Activated CD4-positive, alpha-beta T cell treated with anti-CD3 and anti-CD28 coated beads for 36 hours (primary cell): ENCODE measurements at places on chromosomes 2 and 18. TPM values are rescaled to one million over a fixed set of nuclear protein-coding genes. Genes with fewer than 3 reads are reported as not detected.

The OR6B2 gene
- not detected for total RNA-seq

DNA sequence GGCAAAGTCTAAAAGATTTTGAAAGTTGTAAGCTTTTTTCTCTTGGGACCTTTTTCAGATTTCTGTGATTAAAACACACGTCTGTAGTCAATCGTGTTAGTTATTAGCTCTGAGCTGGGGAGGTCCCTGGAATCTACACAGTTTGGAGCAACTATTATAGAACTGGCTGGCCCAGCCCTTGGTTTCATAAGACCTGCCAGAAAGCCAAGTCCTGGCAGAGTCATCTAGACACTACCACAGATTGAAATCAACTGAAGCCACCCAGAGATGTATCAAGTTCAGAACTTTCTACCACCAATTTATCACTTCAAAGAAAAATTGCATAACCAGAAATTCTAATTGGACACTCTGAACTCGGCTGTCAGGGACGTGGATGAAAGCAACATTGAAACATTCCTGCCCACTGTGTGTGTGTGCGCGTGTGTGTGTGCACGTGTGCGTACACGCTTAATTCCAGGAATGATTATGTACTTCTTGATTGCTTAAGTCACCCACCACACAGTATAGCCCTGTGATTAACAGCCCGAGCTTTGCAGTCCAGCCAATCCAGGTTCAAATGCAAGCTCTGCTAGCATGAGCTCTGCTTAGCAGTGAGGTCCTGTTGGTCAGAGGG is 126.3 kb downstream of the TPGS2 start:
- DNase-seq = no peak
- peaks cover 10% of the 10 kb centered on the region for H3K27me3 ChIP-seq
- no peaks in the 10 kb centered on the region for H3K4me1 ChIP-seq
- H3K4me3 ChIP-seq = no peak overlapping the region
- H3K27ac ChIP-seq = no peak overlapping the region

DNA sequence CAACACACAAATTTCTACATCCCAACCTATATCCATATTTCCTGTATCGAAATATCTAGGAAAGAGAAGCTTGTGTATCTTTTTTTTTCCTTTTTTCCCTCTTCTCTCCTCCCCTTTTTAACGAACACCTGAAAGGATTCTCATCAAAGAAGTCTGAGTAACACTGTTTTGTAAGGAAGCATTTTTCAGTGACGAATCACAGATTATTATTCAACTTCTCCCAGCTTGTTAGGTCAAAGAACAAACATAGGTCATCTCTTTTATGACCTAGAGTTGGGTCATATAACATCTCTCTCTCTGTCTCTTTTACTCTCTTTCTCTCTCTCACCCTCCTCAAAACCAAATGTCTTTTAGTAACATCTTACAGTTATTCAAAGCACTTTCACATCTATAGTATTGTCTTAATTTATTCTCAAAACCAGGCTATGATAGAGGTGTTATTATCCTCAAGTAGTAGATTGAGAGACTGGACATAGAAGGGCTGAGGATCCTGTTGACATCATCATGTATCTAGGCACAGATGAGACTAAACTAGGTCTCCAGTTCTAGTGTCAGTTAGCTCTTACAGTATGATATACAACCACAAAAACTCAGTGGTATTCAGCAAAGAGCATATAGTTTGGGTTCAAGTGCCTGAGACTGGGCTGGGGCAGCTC is 80.1 kb upstream of the SPOPL start:
- no peaks in the 10 kb centered on the region for H3K36me3 ChIP-seq
- no peak overlapping the region for H3K27ac ChIP-seq
- no peaks in the 10 kb centered on the region for H3K4me1 ChIP-seq
- DNase-seq = no peak
- H3K27me3 ChIP-seq = no peaks in the 10 kb centered on the region

DNA sequence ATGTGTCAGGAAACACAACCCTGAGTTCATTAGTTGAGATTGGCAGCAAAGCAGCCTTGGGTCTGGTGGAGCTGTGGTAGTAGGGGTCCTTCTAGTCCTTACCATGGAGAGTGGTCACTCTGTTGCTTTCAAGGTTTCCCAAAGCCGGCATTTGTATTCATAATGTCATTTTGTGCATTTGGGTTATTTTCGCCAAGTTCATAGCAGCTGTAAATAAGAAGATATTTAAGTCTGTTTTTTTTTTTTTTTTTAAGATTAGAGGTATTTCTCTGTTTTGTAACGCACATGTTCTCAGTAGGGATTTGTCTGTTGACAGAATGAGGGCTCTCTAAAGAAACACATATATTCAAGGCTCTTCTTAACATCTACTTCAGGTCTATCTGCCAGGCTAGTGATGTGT is 114.1 kb downstream of the PRPF40A start:
- no peak overlapping the region for H3K4me3 ChIP-seq
- H3K4me1 ChIP-seq = peaks cover 5% of the 10 kb centered on the region
- no peak overlapping the region for H3K27ac ChIP-seq
- no peaks in the 10 kb centered on the region for H3K27me3 ChIP-seq
- H3K36me3 ChIP-seq = no peaks in the 10 kb centered on the region
